ENCODE measurements at places on chromosomes 3 and 15.

GRCh38 chr3:56801662-56802377 lies at the start of gene ARHGEF3:
TSS of gene ARHGEF3 (minus strand) at chr3:56801949. CDS start at chr3:56801798, 151 bp downstream.
- peak; percentile 73 for DNase-seq

GRCh38 chr15:60074181-60074885 lies 70.2 kb downstream of the FOXB1 start:
- DNase-seq, result peak; percentile 32

- no peak for DNase-seq
Observed at GRCh38 chr3:24344784-24345439, 149.7 kb downstream of the THRB start.

DNA sequence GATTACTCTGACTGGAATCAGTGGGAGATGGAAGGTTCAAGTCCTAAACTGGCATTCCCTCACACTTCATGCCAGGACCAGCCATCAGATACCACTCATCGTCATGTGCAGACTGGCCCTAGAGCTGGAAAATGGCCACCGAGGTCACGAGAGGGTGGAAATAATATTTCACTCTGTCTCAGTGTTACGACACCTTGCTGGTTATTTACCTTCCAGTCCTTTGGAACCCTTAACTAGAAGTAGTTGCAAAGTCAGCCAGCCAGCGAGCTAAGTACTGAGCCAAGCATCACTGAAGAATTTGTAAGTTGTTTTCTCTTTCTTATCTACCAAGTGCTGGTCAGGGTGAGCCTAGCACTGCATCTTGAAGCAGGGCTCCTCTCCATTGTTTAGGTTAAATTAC lies 309.9 kb upstream of the RASGRP1 start:
- DNase-seq, result no peak

GRCh38 chr3:169619793-169620192 lies 43.7 kb downstream of the MECOM start:
- no peak for DNase-seq

GRCh38 chr3:40332684-40333083 lies 23.2 kb downstream of the EIF1B start:
- no peak for DNase-seq

DNA sequence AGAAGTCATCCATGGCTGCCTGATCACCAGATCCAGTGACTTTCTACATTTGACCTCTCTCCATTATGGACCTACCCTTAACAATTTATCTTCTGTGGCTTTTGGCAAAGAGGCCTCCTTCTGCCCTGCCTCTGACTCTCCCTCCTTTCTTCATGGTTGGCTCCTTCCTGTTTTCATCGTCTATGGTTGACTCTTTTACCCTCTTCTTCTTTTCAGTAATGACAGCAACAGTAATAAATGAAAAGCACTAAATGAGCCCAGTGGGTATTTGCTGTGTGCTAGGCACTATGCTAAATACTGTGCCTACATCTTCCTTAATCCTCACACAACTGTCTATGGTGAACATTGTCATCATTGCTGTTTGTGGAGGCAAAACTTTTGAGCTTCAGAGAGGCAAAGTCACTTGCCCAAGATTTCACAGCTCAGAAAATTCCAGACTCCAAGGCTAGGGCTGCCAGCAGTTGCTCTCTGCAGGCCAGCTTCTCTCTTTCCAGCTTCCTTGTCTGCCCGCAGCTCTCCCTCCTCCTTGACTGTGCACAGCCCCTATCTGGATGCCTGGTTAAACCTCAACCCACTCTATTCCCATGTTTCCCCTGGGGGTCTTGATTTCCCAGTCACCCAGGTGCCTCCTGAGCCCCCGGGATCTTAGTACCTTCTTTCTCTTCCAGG lies 24.6 kb downstream of the ITPR1 start:
- no peak for DNase-seq

DNA sequence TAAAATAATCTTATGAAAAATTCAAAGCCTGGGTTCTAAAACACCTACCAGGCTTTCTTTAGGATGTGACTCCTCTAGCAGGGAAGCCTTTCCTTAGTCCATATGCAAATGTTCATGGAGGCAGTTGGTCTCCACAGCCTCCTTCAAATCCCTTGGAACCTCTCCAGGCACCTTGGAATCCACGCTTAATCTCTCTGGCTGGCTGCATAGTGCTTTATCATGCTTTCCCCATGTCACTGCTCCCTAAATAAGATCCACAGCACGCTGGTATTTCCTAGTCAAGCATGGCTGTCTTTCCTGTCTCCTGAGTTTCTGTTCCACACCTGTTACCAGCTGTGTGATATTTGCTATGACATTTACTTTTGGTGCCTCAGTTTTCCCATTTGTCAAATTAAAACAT lies 71.3 kb downstream of the CLSTN2 start:
- no peak for DNase-seq

All from EH (cell line).